ENCODE measurements at places on chromosomes 2 and 18. TPM values are rescaled to one million over a fixed set of nuclear protein-coding genes. Genes with fewer than 3 reads are reported as not detected.

DNA sequence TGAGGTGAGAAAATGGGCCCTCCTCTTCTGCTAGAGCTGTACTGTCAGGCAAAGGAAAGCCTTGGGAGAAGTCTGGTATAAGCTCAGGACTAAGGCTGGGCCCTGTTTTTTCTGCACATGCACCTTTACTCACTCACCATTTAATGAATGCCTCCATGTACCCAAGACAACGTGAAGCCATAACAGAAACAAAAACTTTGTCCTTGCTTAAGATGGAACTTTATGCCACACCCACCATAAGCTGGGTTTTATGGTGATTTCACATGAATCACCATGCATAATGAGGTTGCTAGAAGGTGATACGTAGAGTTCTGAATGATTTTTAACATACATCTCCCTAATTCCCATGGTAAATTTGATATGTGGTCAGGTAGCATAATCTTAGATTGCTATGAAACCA is 63.7 kb upstream of the CYP26B1 start:
- DNase-seq: peak; percentile 14

DNA sequence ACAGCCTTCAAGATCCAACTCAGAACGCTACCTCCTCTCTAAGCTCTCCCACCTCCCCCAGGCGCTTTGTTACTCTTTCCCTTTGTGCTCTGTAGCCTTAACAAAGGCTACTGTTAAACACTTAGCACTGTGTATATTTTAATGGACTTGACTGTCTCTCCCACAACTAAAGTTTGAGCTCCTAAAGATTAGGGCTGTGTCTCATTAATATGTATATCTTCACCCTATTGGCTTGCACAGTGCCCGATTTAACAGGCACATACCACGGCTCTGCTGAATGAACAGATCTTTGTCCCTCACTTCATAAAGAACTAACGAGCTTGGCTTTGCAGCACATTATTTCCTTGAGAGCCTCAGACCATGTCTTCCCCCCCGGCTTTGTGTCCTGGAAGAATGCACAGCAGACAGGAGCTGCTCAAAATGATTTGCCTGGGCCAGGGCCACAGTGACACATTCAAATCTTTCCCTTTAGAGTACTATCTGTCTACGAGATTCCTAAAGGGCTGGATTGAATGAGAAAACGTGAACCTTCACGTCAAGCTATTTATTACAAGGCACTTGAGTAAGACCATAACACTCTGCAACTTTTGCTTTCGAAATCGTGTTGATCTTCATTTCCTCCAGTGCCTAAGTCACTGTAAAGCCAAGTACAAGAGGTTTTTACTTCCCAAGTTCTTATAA is 22.1 kb downstream of the ABHD3 start:
- DNase-seq: peak; percentile 33

- no peak for DNase-seq
Observed at GRCh38 chr18:48780913-48781162, 169.9 kb downstream of the SMAD7 start.

DNA sequence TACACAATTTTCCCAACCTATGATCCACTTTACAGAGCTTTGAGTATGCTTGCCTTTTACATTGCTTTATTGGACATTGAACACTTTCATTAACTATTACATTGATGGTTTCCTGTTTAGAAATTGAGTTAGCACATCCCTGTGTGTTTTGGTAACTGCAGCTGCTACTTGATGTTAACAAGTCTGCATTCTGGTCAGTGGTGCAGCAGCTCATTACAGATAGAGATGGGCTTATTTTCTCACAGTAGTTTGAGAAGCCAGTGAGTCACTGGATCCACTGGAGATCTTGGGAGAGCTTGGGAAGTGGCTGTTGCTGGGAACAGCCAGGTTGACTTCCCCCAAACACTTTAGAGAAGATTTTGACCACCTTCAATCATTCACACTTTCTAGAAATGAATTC is 150.5 kb downstream of the ARHGAP15 start:
- no peak for DNase-seq

- DNase-seq: no peak
Observed at GRCh38 chr2:162215162-162215561, 28.1 kb downstream of the FAP start.

DNA sequence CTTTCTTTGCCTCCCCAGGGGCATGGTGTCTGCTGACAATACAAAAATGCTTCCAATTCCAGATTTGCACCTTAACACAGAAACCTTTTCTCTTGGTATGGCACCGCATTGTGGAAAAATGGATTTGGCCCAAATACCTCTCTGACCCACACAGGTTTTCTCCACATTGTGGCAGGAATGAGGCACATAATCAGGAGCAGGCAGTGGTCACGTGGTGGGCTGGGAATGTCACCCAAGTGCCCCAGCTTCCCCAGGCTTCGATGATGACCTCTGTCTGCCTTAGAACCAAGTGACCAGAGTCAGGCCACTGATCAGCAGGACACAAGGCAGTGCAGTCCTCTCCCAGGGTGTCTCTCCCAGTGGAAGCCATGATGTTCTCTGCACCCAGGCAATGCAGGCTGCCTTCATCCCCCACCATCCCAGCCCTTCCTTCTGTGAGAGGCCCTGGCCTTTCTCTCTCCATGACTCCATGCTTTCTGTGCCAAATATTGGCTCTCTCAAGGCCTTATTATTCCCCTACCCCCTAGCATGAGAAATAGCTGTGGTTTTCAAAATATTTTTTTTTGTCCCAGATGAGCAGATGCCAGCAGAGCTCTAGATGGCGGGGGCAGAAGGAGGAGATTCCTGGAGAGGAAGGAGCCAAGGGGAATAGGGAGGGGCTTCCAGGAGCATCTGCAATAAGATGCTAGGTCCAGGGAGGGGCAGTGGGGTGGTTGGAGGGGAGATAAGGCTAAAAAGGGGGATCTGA is 198.9 kb downstream of the ACKR3 start:
- DNase-seq: peak; percentile 59

GRCh38 chr2:38322224-38322914 is 54.7 kb downstream of the ATL2 start:
- no peak for DNase-seq

DNA sequence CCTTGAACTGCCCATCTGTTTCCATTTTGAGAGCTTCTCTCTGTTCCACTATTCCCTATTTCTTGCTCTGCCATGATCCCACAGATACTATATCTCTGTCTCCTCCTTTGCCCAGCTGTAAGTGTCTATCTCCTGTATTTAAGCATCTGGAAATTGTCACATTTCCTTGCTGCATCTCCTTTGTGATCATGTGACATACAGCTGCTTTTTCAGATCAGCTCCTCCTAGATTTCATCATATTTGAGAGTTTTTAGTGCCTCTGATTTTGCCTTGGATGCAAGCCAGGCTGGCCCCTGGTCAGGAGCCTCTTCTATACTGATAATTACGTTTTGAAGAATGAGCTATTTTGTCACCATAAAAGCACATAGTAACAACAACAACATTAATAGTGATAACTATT is 131.7 kb upstream of the TNP1 start:
- no peak for DNase-seq

DNA sequence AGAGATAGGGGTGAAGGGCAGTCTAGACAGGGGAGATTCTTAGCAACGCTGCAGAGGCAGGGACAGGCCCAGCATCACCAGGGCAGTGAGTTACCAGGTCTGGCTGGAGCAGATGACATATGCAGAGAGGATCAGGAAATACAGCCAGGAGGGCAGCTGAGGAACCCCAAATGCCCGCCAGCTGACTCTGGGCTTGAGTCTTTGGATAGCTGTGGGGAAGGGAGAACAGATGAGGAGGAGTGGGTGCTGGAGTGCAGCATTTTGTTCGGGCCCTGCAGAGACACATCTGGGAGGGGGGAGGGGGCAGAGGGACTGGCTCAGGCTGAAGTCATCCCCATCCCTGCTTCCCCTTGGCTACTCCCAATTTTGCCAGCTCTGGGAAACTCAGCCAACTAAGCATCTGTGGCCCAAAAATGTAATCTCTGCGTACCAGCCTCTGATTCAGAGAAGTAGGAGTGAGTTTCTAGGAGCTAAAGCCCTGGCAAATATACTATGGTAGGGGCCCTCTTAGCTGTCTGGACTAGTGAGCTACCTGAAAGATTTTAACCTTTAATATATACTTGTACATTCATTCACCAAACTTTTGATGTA is 214.5 kb downstream of the ZBTB7C start:
- no peak for DNase-seq

GRCh38 chr2:36545871-36546416 is 52.0 kb downstream of the FEZ2 start:
- DNase-seq: no peak

- peak; percentile 90 for DNase-seq
Observed at GRCh38 chr18:57819671-57820460, 16.8 kb upstream of the ATP8B1 start.

- peak; percentile 49 for DNase-seq
Observed at GRCh38 chr2:99865818-99866676, 276.3 kb downstream of the AFF3 start.

DNA sequence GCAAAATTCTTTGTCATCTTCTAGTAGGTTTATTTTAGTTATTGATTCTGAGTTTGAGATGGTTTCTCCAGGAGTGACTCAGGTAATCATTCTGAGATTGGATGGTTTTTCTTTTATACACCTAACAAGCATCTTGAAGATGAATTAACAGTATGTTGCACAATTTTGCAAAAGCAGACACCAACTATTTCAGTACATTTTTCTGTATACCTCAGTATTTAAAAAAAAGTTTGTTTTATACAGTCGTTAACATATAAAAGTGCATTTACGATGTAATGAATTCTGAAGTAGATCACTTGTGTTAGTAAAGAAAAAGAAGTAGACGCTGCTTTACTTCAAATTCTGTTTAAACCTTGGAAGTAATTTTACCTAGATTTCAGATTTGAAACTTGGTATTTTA is 3.0 kb downstream of the VAPA start:
- DNase-seq: no peak

DNA sequence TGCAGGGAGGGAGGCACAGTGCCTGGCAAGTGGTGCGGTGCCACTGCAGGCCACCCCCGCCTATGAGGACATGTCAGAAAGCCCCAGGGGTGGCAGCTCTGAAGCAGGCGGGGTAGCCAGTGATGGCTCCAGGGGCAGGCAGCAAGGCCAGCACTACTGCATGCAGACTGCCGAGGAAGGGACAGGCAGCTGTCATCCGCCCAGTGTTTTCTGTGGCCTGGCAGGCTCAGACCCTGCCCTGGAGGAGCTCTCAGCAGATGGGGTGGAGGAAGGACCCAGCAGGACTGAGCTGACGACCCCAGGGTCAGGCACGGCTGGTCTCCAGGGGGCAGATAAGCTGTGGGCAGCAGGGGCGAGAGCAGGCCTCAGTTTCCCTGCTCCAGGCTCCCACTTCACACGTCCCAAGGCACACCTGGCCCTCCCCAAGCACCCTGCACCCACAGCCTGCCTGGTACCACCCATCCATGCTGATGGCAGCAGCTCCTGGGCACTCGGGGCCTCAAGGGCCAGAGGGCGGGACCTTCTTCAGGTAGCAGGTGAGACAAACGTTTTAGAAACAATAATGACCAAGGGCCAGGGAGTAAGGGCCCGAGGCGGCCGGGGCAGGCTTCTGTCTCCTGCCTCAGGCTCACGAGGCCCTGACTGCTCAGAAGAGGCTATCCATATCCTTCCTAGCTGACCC is 48.5 kb downstream of the HS6ST1 start:
- no peak for DNase-seq

The PAIP2B gene
- 0.10 TPM for total RNA-seq

Measured in HT1080 (cell line).